ENCODE measurements at places on chromosomes 7 and 10.

- H3K4me3 ChIP-seq = peak overlapping the region; percentile 59
- H3K4me1 ChIP-seq = peaks cover 99% of the 10 kb centered on the region
- H3K36me3 ChIP-seq = peaks cover 33% of the 10 kb centered on the region
- DNase-seq = peak; percentile 80
These were observed 33.9 kb downstream of the TSPAN14 start for GRCh38 chr10:80487791-80488538.

- DNase-seq = no peak
- no peak overlapping the region for H3K27ac ChIP-seq
- H3K4me3 ChIP-seq = no peak overlapping the region
- H3K36me3 ChIP-seq = no peaks in the 10 kb centered on the region
- no peaks in the 10 kb centered on the region for H3K27me3 ChIP-seq
These were observed 154.0 kb upstream of the TARP start for GRCh38 chr7:38427279-38427955.

- H3K27me3 ChIP-seq = no peaks in the 10 kb centered on the region
- no peak overlapping the region for H3K4me3 ChIP-seq
- no peaks in the 10 kb centered on the region for H3K36me3 ChIP-seq
- peaks cover 4% of the 10 kb centered on the region for H3K4me1 ChIP-seq
These were observed 11.7 kb downstream of the ANK3 start for GRCh38 chr10:60377955-60378354.

DNA sequence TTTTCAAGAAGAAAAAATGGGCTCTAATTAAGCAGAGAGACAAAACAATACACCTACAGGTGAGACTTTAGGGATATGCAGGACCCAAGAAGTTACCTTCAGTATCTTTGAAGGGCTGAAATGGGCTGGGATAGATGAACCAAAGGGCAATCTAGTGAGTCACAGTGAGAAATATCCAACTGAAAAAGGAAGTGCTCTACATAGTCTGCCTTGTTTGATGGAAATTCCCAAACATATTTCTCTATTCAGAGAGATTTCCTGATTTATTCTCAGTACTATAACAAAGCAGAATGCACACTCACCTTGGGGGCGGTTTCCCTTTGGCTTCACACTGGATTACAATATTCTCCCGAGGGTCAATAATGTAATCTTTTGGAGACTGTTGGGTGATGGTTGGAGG, 104.1 kb upstream of the LAMB4 start:
- H3K4me3 ChIP-seq = no peak overlapping the region
- no peak overlapping the region for H3K27ac ChIP-seq
- no peaks in the 10 kb centered on the region for H3K4me1 ChIP-seq
- no peaks in the 10 kb centered on the region for H3K36me3 ChIP-seq
- DNase-seq = no peak

GRCh38 chr10:104582602-104582951, 58.5 kb upstream of the SORCS3 start:
- no peak overlapping the region for H3K27ac ChIP-seq
- H3K4me3 ChIP-seq = no peak overlapping the region
- H3K4me1 ChIP-seq = peaks cover 20% of the 10 kb centered on the region

DNA sequence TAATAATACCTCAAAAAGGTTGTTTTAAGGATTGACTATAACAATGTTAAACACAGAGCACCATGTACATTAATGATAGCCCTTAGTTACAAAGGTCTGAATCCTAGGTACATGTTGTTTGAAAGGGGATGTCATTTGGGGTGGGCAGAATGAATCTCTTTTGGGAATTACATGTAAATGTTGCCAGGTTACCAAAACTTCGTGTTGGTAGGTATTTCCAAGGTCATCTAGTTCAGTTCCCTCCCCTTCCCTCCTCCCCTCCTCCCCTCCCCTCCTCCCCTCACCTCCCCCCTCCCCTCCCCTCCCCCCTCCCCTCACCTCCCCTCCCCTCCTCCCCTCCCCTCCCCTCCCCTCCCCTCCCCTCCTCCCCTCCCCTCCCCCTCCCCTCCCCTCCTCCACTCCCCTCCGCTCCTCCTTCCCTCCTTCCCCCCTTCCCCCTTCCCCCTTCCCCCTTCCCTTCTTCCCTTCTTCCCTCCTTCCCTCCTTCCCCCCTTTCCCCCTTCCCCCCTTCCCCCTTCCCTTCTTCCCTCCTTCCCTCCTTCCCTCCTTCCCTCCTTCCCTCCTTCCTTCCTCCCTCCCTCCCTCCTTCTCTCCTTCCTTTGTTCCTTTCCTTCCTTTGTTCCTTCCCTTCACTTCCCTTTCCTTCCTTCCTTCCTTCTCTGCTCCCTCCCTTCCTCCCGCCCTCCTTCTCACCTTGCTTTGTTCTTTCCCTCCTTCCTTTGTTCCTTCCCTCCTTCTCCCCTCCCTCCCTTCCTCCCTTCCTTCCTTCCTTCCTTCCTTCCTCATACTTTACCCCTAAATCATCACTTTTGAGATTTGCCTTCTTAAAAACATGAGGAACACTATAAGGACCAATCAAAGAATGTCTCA, 8.1 kb downstream of the VTI1A start:
- H3K4me1 ChIP-seq = peaks cover 17% of the 10 kb centered on the region
- H3K4me3 ChIP-seq = no peak overlapping the region
- H3K27me3 ChIP-seq = no peaks in the 10 kb centered on the region
- peaks cover 6% of the 10 kb centered on the region for H3K36me3 ChIP-seq
- no peak for DNase-seq

DNA sequence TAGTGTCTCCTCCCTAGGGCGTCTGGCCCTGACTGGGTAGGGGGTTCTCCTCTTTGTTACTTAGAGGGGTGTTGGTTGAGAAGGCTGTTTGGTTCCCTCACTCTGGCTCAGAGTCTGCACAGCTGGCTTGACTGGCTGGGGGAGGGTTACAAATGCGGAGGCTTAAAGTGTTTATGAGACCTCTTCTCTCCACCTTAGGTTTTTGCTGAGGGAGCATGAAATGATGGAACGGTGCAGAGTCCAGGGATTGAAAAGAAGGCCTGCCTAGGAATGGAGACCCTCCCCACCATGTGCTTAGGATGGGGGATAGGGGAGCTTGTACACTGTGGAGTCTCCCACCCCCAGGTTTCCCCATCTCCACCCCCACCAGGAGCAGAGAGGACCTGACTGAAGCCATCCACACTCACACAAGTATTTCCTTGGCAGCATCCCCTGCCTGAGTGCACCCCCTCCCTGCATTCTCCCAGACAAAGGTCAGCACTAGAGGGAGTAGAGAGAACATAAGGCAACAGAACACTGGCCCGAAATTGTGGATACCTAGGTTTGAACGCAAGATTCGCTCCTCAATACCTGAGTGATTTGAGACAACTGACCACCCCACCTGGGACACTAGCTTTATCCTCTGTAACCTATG, 1.7 kb upstream of the LDB1 start:
- DNase-seq = no peak
- H3K4me3 ChIP-seq = no peak overlapping the region
- no peaks in the 10 kb centered on the region for H3K27me3 ChIP-seq

GRCh38 chr7:46809886-46810285, 772.0 kb downstream of the TNS3 start:
- no peaks in the 10 kb centered on the region for H3K27me3 ChIP-seq
- H3K36me3 ChIP-seq = no peaks in the 10 kb centered on the region
- H3K4me1 ChIP-seq = no peaks in the 10 kb centered on the region
- H3K4me3 ChIP-seq = no peak overlapping the region

DNA sequence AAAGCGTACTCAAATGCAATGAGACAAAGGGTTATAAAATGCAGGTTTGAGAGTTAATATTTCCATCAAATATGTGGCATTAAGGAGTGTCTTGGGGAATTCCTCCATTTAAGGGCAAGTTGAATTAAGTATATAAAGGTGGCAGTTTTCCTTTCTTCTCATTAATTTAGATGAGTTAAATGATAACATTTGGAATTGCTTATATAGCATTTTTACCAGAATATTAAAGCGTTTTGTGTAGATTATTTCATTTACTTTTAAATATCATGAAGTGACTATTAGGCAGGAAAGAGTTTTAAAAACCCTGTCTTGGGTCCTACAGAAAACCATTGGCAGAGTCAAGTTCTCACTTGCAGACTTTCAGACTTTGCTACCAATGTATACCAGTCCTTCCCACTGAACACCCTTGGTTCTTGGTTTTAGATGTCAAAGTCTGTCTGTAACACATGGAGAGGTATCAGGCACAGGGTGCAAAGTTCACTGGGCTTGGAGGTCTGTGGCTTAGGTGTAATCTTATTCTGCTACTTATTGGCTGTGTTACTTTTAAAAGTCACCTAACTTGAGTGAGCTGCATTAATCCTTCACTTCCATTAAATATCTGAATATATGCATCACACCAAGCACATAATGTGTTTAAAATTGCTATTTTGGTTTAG, 51.0 kb downstream of the ASB4 start:
- H3K36me3 ChIP-seq = no peaks in the 10 kb centered on the region
- H3K4me3 ChIP-seq = no peak overlapping the region
- no peak for DNase-seq
- H3K4me1 ChIP-seq = no peaks in the 10 kb centered on the region

- DNase-seq = no peak
- no peak overlapping the region for H3K27ac ChIP-seq
- H3K4me1 ChIP-seq = no peaks in the 10 kb centered on the region
- H3K36me3 ChIP-seq = no peaks in the 10 kb centered on the region
- no peak overlapping the region for H3K4me3 ChIP-seq
- no peaks in the 10 kb centered on the region for H3K27me3 ChIP-seq
These were observed 1107.2 kb downstream of the NRG3 start for GRCh38 chr10:82982110-82982608.

DNA sequence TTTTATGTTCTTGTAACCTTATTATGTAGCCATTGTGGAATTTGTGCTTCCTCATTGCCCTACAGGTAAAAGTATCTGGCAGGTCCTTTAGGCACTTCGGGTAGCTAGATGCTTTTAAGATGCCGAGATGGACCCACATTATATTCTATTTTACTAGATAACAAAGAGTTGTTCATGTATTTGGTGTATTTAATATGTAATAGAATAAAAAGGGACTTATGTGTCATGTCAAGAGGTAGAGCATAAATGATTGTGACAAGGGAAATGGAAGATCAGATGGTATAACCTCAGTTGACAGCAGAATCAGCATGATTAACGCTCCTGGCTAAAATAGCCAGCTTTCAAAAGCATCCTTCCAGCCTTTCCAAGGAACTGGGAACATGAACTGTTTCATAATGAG, 50.6 kb downstream of the NPY start:
- H3K4me1 ChIP-seq = peaks cover 6% of the 10 kb centered on the region
- no peaks in the 10 kb centered on the region for H3K36me3 ChIP-seq
- DNase-seq = no peak
- H3K27ac ChIP-seq = no peak overlapping the region
- no peak overlapping the region for H3K4me3 ChIP-seq

DNA sequence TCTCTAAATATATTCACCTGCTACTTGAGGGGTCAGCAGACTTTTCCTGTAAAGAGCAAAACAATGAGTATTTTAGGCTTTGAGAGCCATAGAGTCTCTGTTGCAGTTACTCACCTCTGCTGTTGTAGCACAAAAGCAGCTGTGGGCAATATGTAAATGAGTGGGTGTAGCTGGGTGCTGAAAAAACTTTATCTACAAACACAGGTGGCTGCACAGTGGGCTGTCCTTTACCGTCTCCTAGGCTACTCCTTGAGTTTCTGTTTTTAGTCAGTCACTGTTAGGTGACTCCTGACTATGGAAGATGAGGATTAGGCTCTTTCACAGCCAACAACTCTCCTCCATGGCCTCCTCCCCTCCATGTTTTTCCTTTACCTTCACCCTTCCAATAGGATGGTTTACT, 286.1 kb upstream of the C7orf33 start:
- H3K27me3 ChIP-seq = no peaks in the 10 kb centered on the region
- no peaks in the 10 kb centered on the region for H3K36me3 ChIP-seq
- H3K27ac ChIP-seq = no peak overlapping the region
- H3K4me1 ChIP-seq = peaks cover 30% of the 10 kb centered on the region
- DNase-seq = no peak
- H3K4me3 ChIP-seq = no peak overlapping the region

GRCh38 chr10:133336577-133337369, at the start of gene CALY:
Gene CALY (minus strand): TSS chr10:133336896. CDS start chr10:133328989, 7,907 bp downstream.
- no peak within 1 kb of the TSS for H3K27ac ChIP-seq
- H3K4me1 ChIP-seq = peaks cover 5% of the 10 kb centered on the region
- DNase-seq = peak; percentile 84

DNA sequence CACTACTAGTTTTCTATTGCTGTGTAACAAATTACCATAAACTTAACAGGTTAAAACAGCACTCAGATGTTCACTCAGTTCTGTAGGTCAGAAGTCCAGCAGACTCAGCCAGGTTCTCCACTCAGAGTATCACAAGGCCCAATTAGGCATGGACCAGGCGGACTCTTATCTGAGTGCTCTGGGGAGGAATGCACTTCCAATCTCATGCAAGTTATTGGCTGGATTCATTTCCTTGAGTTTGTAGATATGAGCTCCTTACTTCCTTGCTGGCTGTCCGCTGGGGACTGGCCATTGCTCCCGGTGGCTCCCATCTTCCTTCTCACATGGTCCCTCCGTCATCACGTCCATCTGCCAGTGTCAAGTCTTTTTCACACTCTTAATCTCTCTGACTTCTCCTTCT, 137.0 kb upstream of the PRR15 start:
- H3K4me1 ChIP-seq = no peaks in the 10 kb centered on the region
- no peaks in the 10 kb centered on the region for H3K27me3 ChIP-seq
- DNase-seq = no peak
- no peak overlapping the region for H3K4me3 ChIP-seq
